ENCODE measurements at places on chromosomes 16 and 17. TPM values are rescaled to one million over a fixed set of nuclear protein-coding genes. Genes with fewer than 3 reads are reported as not detected.

The MAPT gene
- total RNA-seq = 1.6 TPM

The PRCD gene
- total RNA-seq = 1.3 TPM

The CKLF gene
- 42.5 TPM for total RNA-seq

- H3K27ac ChIP-seq = no peak overlapping the region
- peaks cover 11% of the 10 kb centered on the region for H3K36me3 ChIP-seq
- H3K4me1 ChIP-seq = peaks cover 19% of the 10 kb centered on the region
- no peak for DNase-seq
- no peak overlapping the region for H3K4me3 ChIP-seq
These were observed 27.8 kb downstream of the PAFAH1B1 start for GRCh38 chr17:2621241-2621640.

GRCh38 chr16:24834459-24835335 lies 11.1 kb upstream of the SLC5A11 start:
- no peak overlapping the region for H3K27ac ChIP-seq
- no peaks in the 10 kb centered on the region for H3K27me3 ChIP-seq
- no peak for DNase-seq
- peaks cover 15% of the 10 kb centered on the region for H3K4me1 ChIP-seq

GRCh38 chr16:505479-506245 lies 21.9 kb upstream of the CAPN15 start:
- DNase-seq = no peak
- H3K4me1 ChIP-seq = peaks cover 9% of the 10 kb centered on the region
- peaks cover 18% of the 10 kb centered on the region for H3K36me3 ChIP-seq
- H3K27me3 ChIP-seq = no peaks in the 10 kb centered on the region
- H3K4me3 ChIP-seq = no peak overlapping the region
